Activated CD8-positive, alpha-beta memory T cell treated with anti-CD3 and anti-CD28 coated beads for 1 hour (primary cell): ENCODE measurements at places on chromosomes 16 and 17.

DNA sequence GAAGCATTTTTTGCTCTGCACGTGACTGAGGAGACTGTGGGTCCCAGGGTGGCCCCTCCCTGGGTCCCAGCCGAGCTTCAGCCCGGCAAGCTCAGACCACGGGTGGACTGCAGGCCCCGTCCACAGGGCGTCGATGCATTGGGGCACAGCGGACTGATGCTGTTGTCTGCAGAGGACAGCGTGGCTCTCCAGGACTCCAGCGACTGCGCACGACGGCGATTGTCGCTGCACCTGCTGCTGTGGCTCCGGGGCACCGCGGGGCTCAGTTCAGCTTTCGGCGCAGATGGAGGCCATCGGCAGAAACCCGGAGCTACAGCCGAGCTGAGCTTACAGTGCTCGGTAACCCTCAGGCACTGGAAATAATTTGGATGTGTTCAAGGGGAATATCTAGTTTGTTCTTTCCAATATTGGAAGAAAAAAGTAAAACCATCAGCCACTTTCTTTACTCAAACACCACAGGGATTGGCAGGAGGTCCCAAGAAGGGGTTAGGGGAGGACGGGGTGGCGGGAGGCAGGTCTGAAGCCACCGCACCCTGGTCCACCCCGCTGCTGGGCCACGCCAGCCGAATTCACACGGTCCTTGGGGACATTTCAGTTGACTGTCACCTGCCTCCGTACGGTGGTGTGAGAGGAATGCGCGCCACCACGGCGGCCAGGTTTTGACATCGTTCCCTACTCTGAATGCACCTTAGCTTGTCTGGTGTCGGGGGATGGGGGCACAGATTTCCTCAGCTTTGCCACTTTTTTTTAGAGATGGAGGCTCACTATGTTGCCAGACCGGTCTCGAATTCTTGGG, 88.7 kb upstream of the RPH3AL start:
- DNase-seq: no peak

GRCh38 chr16:21023509-21024202, 123.1 kb downstream of the LYRM1 start:
- no peak for DNase-seq

GRCh38 chr16:47284999-47285398, 141.3 kb upstream of the NETO2 start:
- DNase-seq: no peak

GRCh38 chr17:62996221-62996620, 30.2 kb downstream of the TANC2 start:
- DNase-seq: no peak

DNA sequence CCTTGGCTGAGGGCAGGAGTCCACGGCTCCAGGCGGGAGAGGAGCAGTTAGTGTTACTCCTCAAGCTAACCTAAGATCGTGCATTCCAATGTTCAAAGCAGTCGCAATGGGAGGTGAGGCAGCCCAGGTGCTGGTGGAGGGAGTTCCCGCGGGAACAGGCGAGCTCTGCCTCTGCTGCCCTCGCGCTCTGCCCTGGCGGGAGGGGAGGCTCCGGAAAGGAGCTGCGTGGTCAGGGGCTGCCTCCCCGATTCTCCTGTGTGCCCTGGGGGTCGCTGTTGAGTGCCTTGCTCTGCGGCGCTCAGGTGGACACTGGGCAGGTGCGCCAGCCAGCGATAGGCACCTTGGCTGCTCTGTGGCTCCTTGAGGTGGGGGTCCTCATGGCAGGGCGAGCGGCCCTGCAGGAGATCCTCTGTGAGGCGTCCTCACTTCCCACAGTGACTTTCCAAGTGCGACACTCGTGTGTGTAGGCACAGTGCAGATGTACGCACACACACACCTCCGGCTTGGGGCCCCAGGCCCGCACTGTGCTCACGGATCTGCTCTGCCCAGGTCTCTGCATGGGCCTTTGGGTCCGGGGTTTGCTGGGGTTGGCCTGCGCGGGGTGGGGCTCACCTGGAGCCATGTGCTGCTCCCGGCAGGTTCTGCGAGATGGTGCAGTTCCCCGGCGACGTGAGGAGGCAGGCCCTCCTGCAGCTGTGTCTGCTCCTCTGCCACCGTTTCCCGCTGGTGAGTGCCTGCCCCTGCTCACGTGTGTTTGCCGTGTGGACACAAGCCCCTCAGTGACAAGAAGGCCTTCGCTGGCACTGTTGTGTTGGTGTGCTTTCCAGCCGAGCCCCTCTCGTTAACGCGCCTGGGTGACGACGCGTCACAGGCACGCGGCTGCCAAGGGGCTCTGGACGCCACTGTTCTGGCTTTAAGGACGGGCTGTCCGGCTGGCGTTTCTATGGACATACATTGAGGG, 97.9 kb upstream of the ZNF750 start:
- DNase-seq: no peak

- no peak for DNase-seq
Observed at GRCh38 chr17:76353004-76353598, 615 bp downstream of the PRPSAP1 start.

- DNase-seq: no peak
Observed at GRCh38 chr16:84315422-84315821, 20.7 kb downstream of the WFDC1 start.

GRCh38 chr17:15392326-15392741, 50.9 kb upstream of the TEKT3 start:
- no peak for DNase-seq

DNA sequence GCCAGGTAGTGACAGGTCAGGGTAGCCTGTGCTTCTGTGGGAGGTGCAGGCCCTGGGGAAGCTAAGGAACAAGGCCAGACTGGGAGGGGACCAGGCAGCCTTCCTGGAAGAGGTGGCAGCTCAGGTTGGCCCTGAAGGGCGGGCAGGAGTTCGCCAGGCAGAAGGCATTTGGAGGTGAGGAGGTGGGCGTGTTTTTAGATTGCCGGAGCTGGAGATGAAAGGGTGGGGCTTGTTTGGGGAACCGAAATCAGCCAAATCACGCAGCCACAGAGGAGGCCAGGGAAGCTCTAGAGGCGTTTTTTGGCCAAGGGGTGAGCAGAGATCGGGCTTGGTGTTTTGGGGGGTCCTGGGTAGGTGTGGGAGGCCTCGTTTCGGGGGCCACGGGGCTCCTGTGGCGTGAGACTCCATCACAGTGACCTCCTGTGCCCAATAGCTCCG, 7.6 kb downstream of the ADCY7 start:
- DNase-seq: no peak

DNA sequence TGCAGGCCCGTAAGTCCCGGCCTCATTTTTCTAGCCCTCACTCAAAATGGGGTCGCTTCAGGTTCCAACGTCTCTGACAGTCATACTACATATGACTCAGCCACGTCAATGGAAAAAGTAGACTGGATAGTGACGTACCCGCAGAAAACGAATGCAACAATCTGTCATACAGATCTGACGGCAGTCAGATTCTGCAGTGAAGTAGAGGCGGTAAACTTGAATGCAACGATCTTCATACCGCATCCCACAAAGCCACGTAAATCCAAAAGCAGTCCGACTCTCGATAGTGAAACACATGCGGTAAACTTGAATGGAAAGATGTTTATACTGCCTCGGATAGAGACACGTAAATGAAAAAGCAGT, 38.4 kb upstream of the ARL4D start:
- DNase-seq: peak; percentile 42
